ENCODE measurements at places on chromosomes 5 and 9.

GRCh38 chr9:123637606-123637944 is 281.6 kb downstream of the CRB2 start:
- DNase-seq = no peak

DNA sequence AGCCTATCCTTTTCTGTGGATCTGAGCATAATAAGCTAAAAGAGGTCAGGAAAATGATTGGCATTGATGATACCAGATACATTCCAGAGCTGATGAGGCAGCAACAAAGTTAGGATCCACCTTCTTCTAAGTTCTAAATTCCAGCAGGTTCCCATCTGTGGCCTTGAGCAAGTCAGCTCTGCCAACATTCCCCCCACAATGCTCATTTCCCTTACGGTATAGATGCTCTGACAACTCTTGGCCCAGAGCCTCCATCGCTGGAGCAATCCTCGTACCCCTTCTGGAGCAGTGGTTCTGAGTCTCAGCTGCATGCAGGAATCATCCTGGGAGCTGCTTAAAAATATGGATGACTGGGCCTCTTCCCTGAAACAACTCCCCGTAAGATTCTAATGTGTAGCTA is 78.1 kb downstream of the MED27 start:
- DNase-seq = no peak

GRCh38 chr9:107348836-107349235 is 65.8 kb downstream of the RAD23B start:
- no peak for DNase-seq

- DNase-seq = no peak
Observed at GRCh38 chr5:127425037-127425436, 92.4 kb upstream of the PRRC1 start.

GRCh38 chr5:177438468-177438867 is 8.1 kb upstream of the PRR7 start:
- DNase-seq = no peak

- no peak for DNase-seq
Observed at GRCh38 chr5:52685566-52685965, 102.2 kb upstream of the ITGA1 start.

DNA sequence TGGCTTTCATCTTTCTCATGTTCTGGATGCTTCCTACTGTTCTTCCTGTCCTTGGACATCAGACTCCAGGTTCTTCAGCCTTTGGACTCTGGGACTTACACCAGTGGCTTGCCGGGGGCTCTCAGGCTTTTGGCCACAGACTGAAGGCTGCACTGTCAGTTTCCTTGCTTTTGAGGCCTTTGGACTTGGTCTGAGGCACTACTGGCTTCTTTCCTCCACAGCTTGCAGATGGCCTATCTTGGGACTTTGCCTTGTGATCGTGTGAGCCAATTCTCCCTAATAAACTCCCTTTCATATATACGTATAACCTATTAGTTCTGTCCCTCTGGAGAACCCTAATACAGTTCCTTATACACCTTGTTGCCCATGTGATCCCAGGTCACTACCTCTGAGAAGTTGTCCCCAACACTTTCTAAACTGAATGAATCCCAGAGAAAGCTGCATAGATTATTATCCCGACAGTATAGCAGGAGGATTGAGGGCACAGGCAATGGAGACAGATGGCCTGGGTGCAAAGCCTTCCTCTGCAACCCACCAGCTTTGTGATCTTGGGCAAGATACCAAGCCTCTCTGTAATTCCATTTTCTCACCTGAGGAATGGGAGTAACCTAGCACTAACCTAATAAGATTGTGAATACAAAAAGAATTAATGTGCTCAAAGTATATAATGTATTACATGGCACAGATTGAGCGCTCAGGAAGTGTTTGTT is 449.6 kb upstream of the BRINP1 start:
- DNase-seq = no peak

GRCh38 chr9:77903666-77904285 is 127.8 kb downstream of the GNAQ start:
- DNase-seq = no peak

DNA sequence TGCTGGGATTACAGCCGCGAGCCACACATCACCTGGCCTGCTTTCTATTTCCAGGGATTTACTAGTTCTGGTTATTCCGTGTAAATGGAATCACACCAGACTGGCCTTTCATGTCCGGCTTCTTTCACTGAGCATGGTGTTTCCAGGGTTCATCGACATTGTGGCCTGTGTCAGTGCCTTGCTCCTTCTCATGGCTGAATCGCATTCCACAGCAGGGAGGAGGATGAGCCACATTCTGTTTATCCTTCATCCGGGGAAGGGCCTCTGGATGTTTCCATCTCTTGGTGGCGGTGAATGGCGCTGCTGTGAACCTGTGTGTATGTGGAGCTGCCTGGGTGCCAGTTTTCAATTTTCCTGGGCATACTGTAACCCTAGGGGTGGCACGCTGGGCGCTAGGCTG is 58.7 kb upstream of the RNU6ATAC start:
- no peak for DNase-seq

GRCh38 chr5:35198075-35198474 is 32.2 kb downstream of the PRLR start:
- DNase-seq = no peak

GRCh38 chr5:161105525-161105924 is 253.5 kb upstream of the ATP10B start:
- no peak for DNase-seq

- DNase-seq = no peak
Observed at GRCh38 chr5:14161825-14162556, 18.8 kb downstream of the TRIO start.

DNA sequence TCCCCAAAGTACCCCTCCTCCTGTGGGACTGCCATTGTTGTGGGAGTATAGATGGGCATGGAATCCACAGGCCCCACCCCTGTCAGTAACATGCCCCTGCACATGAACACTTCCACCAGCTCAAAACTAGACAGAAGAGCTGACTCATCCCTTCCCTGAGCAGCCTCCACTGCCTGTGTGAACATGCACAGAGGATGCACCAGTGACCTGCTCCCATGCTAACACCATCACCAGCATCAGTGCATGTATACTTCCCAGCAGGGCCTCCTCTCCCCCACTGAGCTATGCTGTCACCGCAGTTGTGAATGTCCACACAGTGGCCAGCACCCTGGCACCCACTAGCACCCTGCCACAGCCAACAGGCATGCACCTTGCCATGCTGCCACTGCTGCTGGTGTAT is 939.8 kb downstream of the EFNA5 start:
- DNase-seq = no peak

DNA sequence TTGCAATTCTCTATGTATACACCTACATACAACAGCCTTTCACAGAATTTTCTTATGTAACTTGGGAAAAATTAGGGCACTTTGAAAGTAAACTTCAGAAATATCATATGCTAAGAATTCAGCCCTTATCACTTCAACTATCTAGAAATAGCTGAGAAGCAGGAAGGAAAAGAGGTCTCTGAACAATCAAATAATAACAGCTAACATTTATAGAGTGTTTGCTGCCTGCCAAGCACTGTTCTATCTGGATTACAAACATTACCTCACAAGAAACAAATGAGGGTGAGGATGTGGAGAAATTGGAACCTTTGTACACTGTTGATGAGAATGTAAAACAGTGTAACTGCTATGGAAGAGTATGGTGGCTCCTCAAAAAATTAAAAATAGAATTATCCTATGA is 4.4 kb upstream of the FBXO38 start:
- no peak for DNase-seq

DNA sequence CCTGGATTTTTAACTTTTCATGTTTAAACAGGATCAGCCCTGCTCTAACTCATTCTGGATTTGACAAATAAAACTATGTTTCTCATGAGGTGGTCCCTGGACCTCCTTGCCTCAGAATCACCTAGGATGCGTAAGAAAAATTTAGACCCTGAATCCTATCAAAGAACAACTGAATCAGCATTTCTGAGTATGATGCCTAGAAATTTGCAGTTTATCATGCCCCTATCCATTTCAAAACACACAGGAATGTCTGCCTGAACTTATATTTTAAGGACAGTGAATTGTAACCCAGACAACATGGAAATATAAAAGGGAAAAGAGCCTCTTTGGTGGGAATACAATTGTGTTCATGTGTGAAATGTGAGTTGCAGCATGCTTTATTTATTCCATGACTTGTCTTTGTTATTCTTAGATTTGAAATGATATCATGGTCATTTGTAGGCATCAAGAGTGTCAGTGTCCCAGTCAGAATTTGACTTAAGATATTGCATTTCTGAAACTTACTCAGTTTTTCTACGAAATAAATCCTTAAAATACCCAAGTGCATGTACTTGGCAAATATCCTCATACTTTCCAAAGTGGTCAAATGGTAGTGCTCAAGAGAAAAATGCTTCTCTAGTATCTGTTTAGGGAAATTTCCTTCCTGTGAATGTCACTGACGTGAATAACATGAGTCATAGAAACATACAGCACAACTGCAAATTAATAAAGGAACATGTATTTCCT is 144.3 kb downstream of the GIN1 start:
- no peak for DNase-seq

DNA sequence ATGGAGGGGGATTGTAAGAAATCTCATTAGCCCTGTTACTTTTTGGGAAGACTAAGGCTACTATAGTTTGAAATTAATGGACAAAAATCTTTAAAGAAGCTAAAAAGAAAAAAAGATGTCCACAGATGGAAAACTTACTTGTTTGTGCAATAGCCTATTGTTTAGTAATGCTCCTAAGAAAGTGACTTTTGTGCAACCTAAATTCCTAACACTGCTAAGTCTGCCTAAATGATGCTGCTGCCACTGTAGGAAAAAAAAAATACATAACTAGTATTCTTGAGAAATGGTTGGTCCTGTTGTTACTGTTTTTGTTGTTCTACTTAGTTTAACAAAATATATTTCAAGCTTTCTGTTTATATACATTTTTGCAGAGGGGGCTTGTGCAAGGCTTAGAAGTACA is 108.2 kb upstream of the NR3C1 start:
- no peak for DNase-seq

GRCh38 chr5:137747848-137748247 is 6.3 kb downstream of the HNRNPA0 start:
- DNase-seq = no peak

DNA sequence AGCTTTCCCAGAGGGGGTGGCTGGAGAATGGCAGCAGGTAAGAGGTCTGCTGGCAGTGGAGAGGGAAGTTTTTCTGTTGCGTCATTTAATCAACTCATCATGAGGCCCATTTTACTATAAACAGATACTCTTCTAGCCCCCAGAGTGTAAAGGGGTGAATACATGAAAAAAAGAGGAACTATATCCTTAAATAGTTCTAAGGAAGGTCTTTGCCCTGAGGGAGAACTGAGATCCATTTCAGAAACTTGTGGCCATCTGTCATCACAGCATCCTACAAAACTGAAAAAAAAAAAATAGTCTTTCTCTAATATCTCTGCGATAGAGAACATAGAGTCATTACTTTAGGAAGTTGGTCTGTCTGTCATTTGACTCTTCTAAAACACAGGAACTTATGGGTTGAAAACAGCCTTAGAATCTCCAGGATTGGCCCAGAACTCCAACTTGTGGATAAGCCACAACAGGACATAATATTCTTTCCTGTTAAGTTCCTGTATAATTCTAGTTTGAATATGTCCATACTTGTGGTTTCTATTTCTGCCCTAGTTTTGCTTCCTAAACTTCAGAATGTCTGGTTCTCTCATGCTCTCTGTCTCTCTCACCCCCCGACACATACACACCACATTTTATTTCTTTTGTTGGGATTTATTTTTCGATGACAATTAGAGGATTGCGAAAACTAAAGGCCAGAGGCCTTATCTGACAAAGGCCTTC is 238.5 kb upstream of the PIK3R1 start:
- DNase-seq = no peak

DNA sequence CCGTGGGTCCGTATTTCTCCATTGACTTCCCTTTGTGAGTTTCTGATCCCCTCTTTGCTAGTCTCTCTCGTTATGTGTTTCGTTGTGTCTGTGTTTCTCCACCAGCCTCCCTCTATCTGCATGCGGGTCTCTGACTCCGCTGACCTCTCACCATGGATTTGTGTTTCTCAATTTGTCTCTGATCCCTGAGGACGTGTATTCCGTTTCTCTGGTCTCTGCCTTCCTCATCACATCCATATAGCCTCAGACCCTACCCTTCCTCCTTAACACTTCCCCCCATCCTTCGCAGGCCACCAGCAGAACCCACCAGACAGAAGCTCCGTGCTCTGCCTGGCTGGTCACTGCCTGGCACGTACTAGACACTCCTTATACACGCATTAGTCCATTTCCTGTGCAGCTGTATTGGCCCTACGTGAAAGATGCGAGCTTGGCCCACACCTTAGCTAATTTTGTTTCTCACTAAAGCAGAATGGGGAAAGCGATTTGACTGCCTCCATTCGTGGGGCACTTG is 631 bp downstream of the B4GALT7 start:
- DNase-seq = no peak

DNA sequence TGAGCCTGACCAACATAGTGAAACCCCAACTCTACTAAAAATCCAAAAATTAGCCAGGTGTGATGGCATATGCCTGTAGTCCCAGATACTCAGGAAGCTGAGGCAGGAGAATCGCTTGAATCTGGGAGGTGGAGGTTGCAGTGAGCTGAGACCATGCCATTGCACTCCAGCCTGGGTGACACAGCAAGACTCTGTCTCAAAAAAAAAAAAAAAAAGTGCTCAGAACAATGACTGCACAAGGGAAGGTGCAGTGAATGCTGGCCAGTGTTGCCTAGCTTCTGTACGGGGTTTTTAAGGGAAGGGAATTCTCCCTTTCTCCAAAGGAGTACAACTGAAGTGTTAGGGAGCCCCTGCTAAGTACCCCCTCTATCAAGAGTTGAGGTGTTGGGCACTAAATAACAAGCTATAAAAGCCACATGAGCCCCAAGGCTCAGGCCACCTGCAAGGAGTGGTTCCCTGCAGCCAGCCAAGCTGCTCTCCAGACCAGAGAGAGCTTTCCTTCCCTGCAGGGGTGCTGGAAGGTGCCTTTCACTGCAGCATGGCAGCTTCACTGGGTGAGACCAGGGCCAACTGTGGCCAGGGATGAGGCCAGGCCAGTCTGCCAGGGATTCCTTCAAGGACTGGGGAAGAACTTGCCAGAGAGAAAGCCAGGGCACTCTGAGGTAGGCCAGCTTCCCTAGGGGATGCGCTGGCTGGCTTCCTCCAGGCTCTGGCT is 14.8 kb downstream of the GADD45G start:
- no peak for DNase-seq

DNA sequence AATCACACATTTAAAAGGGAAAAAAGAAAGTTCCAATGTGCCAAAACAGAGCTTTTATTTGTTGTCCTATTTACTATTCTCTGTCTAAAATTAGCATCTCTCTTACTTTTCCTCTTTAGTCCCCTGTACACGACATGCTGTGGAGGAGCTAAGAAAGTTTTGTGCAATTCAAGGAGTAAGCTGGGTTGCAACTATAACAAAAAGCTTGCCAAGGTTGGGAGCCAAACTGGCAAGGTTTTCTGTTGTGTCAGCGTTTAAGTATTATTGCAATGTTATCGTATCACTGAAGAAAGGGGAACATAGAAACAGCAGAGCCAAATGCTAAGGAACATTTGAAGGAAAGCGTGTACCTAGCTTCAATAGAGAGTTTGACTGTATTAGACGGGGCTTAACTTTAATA is 680.8 kb downstream of the CETN3 start:
- no peak for DNase-seq

Data from effector CD4-positive, alpha-beta T cell (primary cell).